SJSA1 (cell line): ENCODE measurements at places on chromosomes 1 and 21. TPM values are rescaled to one million over a fixed set of nuclear protein-coding genes. Genes with fewer than 3 reads are reported as not detected.
A peak's percentile ranks its signal among the peaks of the same experiment; 100 is the strongest.

The SYNC gene
- total RNA-seq, result 167 and 209 TPM in 2 replicates

DNA sequence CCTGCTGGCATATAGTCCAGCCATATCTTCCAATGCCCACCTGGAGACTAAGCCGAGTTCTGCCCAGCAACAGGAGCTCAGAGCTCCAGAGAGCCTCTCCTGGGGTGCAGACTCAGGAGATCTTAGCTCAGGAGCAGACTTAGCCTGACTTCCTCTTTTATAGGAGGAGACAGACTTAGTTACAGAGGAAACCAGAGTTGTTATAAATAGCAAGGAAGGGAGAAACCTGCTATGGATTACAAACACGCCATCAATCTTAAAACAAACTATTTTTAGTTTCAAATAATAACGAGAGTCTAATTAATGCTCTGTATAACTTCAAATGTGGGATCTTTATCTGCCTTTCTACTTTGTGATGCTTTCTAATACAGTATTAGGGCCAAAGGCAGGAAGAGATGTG, 3.3 kb upstream of the KIF21B start:
- DNase-seq, result no peak

- no peak for DNase-seq
These were observed 9.5 kb upstream of the C1orf167 start for GRCh38 chr1:11752359-11753088.

The SON gene
- total RNA-seq, result 65.1 and 115 TPM in 2 replicates

The DNALI1 gene
- total RNA-seq, result 0.28 and 1.0 TPM in 2 replicates

DNA sequence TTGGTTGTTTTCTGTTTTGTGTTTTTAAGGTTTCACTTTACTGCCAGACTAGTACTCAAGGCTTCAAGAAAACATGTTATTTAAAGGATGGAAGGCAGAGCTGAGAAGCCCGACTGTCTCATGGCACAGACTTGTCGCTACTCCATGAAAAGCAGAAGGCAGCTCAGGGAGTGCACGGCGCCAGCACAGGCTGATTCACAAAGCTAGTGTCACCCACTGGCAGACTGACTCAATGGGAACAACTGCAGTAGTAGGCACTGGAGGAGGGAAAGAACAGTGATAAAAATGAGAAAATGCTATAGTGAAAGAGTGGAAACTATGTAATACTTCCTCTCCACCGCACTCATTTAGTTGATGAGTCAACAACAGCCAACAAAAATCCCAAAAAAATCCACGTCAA, 14.7 kb downstream of the HSF2BP start:
- peak; percentile 63 for DNase-seq

DNA sequence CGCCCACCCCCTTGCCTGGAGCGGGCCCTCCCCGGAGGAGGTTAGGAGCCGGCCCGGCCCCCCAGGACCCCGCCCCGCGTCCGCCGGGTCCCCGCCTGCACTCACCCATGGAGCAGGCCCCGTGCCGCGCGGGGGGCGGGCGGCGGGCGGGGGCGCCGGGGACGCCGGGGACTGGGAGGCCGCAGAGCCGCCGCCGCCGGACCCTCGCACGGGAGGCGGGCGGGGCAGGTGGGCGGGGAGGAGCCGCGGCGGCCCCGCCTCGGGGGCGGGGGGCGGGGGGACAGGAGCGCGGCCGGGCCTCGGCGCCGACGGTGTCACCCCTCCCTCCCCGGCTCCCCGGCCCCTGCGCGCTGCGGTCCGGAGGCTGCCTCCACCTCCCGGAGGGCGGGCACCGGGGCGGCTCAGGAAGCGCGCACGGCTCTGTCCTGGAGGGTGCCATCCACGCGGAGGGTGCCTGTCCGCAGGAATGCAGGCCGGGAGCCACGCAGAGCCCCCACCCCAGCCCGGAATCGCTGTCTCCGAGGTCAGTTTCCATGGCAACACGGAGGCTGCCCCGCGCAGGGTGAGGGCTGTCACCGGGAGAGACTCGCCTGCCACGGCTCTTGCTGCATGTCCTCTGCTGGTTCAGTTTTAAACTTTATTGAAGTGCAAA, 5.9 kb upstream of the PLEKHG5 start:
- no peak for DNase-seq

The FCRL4 gene
- total RNA-seq, result not detected in 2 replicates

DNA sequence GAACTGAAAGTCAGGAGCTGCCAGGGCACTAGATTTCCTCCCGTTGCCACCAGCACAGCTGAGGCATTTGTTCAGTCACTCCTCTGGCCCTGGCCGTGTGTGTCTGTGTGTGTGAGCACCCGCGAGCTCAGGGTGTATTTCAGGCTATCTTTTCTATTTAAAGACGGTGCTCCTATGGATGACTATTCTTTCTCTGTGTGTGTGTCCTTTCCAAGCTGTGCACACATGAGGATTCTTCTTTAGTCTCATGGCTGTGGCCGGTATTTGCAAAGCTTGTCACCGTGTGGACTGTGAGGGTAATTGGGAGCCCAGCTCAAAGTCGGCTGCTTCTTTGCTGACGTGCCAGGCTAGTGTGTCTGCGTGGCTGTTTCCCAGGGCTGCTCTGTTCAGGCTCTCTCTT, 3.0 kb upstream of the KCND3 start:
- DNase-seq, result no peak

DNA sequence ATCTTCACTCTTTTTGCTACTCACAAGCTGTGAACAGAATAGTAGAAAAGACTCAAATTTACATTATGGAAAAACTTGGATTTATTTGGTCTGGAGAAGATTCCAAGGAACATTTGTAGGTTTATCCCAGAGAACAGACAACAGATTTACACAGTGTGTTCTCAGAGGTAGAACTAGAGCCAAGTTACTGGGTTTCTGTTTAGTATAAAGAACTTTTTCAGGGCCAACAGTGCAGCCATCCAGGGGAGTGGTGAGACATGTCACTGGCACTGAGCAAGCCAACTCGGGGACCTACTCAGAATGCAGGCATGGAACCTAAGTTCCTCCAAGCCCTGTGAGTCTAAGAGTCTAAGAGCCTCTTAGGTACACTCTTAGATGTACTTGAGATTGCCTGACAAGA, 142.6 kb downstream of the OMA1 start:
- DNase-seq, result no peak

DNA sequence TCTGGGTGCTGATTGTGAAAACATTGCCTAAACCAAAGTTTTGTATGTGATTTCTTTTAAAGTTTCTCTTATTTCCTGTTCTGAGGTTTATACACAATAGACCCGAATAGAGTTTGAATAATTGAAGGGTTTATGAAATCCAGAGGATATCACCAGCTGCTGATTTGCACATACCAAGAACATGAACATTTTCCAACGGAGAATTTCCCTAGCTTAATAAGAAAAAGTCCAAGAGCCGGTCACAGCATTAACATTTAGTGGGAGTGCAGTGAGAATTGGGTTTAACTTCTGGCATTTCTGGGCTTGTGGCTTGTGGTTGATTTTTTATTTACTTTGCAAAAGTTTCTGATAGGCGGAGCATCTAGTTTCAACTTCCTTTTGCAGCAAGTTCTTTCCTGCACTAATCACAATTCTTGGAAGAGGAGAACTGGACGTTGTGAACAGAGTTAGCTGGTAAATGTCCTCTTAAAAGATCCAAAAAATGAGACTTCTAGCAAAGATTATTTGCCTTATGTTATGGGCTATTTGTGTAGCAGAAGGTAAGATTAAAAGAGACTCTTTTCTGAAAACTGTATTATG, at the start of gene CFH:
Gene CFH, plus strand, starts transcription at position 407 of the 579 bp plus-strand sequence. Its CDS starts 75 bp downstream, at position 482.
- peak; percentile 76 for DNase-seq

- DNase-seq, result no peak
These were observed 162.6 kb downstream of the RUNX1 start for GRCh38 chr21:34886240-34887104.

DNA sequence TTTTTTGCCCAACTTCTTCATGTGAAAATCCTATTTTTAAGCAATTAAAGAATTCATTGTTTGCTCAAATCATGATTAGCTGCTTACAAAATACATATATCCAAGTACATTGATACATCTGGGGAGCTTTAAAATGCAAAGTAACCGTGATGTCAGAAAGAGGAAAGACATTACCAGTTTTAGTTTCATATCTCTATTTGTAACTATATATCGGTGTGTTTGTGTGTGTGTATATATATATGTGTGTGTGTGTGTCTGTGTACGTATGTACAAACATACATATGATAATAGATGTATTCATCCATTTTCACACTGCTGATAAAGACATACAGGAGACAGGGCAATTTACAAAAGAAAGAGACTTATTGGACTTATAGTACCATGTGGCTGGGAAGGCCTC, 310.1 kb downstream of the DPYD start:
- no peak for DNase-seq

DNA sequence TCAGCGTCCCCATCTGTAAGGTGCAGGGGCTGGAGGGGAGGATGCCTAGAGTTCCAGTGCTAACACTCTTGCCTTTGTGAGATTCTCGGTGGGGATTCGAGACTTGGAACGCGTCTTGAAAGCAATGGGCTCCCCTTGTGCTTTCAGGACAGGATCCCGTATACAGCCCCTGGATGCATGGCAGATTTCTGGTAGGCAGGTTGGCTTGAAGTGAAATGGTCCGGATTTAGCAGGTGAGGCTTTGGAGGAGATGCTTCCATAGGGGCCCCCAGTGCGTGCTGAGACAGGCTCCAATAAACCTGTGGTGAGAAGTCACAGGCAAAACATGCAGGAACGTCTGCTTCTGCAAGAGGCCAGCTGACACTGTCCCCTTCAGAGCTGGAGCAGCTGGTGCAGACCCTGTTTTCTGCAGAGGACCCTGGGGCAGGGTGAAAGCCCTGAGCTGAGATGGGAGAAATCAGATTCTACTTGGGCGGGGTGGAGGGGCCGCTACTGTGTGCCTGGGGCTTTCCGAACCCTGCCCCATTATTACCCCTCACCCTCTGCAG, 270.4 kb downstream of the PTPRU start:
- peak; percentile 22 for DNase-seq

The NLRP3 gene
- 0.16 and 0.37 TPM in 2 replicates for total RNA-seq

- no peak for DNase-seq
These were observed 17.4 kb downstream of the PLOD1 start for GRCh38 chr1:11951901-11952300.

The LENEP gene
- total RNA-seq, result not detected in 2 replicates

DNA sequence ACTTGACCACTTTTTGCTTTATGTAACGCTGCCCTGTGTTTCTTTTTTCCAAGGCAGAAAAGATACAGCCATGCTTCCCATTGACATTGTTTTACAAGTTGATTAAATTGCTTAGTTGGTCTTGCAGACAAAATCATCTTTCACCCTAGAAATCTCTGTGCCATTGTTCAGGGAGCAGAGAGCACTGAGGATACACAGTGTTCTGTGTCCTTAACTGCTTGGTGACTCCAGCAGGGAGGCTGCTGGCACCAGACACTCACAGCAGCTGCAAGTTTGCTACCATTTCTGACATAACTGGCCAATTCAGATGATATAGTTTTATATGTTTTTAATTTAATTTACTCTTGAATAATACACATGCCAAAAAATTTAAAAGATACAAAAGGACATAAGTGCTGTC, 118.7 kb downstream of the RGS2 start:
- DNase-seq, result no peak

DNA sequence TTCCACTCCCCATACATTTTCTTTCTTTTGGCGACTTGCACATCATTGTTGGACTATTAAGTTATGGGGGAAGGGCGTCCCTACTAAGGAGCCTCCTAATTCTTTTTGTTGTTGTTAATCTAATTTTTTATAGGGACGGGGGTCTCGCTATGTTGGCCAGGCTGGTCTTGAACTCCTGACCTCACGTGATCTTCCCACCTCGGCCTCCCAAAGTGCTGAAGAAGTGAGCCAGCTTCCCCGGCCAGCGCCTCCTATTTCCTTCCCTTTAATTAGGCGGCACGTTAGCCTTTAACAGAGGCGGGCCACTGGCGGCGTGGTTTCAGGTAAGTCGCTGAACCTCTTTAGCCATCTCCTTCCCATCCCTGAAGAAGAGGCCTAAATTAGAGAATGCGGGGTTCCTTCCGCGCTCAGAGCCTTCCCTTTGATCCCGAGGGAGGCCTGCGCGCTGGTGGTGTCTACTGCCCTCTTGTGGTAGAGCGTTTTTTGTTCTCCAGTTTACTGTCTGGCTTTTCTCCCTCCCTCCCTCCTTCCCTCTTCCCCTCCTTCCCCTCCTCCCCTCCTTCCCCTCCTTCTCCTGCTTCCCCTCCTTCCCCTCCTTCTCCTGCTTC, 38.1 kb downstream of the TNFRSF9 start:
- DNase-seq, result peak; percentile 78

GRCh38 chr1:58047265-58047858, 499.2 kb downstream of the OMA1 start:
- no peak for DNase-seq

DNA sequence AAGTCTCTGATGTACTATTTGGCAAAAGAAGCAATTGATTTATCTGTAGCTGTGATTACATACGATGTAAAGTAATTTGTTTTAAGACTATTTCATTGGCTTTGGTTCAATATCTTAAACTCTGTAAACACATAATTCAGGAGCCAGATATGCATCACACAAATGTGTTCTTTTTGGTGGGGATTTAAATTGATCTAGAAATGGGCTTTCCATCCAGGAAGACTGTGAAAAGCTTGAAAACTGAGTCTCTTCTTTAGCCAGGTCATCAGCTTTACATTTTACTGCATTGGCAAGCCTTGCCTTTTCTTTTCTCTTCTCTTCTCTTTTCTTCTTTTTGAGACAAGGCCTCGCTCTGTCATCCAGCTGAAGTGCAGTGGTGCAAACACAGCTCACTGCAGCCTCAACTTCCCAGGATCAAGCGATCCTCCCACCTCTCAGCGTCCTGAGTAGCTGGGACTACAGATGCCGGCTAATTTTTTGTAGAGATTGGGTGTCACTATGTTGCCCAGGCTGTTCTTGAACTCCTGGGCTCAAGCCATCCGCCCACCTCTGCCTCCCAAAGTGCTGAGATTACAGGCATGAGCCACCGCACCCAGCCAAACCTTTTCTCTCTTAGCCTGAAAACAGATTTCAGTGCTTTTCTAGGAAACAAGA, 1.4 kb downstream of the RCAN3 start:
- DNase-seq, result no peak
